ENCODE measurements at places on chromosomes 6 and 20. TPM values are rescaled to one million over a fixed set of nuclear protein-coding genes. Genes with fewer than 3 reads are reported as not detected.

Gene PXMP4
- total RNA-seq = 9.1 TPM

Gene AIF1
- not detected for total RNA-seq

Gene SYNGAP1
- total RNA-seq = 8.0 TPM

Gene SEMG1
- total RNA-seq = not detected

Gene SLC22A3
- total RNA-seq = 0.58 TPM

Gene SPATA25
- 3.5 TPM for total RNA-seq

Gene COL19A1
- not detected for total RNA-seq

Gene DOK5
- total RNA-seq = 27.5 TPM

Gene OGFRL1
- 19.4 TPM for total RNA-seq

Gene KIF6
- total RNA-seq = 0.44 TPM

Gene GJA1
- 120 TPM for total RNA-seq

Gene TDP2
- 42.7 TPM for total RNA-seq

All from smooth muscle cell of trachea (primary cell).